ENCODE measurements at places on chromosomes 11 and 22. TPM values are rescaled to one million over a fixed set of nuclear protein-coding genes. Genes with fewer than 3 reads are reported as not detected.
A peak's percentile ranks its signal among the peaks of the same experiment; 100 is the strongest.

Gene UPK3A
- total RNA-seq: not detected

GRCh38 chr11:66421492-66422205 is 814 bp downstream of the NPAS4 start:
- H3K4me3 ChIP-seq: no peak overlapping the region
- no peak for DNase-seq
- H3K27me3 ChIP-seq: peaks cover 22% of the 10 kb centered on the region
- H3K36me3 ChIP-seq: no peaks in the 10 kb centered on the region
- H3K4me1 ChIP-seq: 0 out of 2 replicates have a peak, but pooled peaks cover 4% of the 10 kb centered on the region

Gene PRODH
- 1.4 TPM for total RNA-seq

- no peaks in the 10 kb centered on the region for H3K36me3 ChIP-seq
- H3K4me1 ChIP-seq: no peaks in the 10 kb centered on the region
- H3K27me3 ChIP-seq: peaks cover 6% of the 10 kb centered on the region
- H3K27ac ChIP-seq: no peak overlapping the region
These were observed 27.0 kb upstream of the LRRC55 start for GRCh38 chr11:57154739-57155138.

DNA sequence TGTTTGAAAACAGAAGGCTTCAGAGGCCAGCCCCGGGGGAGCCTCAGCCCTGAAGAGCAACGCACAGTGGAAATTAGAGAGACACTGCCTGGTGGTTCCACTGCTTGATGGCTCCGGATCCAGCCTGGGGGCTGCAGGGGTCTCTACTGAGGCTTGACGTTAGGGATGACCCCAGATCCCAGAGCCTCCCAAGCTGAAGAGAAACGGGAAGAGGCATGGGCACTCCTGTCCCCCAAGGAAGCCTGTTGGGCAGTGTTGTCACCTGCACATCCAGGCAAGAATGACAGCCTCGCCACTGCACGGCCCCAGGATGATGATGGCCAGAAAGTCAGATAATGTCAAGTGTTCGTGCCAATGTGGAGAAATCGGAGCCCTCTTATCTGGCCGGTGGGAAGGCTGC is 56.8 kb upstream of the FGF3 start:
- no peaks in the 10 kb centered on the region for H3K36me3 ChIP-seq
- no peak overlapping the region for H3K4me3 ChIP-seq
- no peak overlapping the region for H3K27ac ChIP-seq
- H3K4me1 ChIP-seq: no peaks in the 10 kb centered on the region
- H3K27me3 ChIP-seq: no peaks in the 10 kb centered on the region

DNA sequence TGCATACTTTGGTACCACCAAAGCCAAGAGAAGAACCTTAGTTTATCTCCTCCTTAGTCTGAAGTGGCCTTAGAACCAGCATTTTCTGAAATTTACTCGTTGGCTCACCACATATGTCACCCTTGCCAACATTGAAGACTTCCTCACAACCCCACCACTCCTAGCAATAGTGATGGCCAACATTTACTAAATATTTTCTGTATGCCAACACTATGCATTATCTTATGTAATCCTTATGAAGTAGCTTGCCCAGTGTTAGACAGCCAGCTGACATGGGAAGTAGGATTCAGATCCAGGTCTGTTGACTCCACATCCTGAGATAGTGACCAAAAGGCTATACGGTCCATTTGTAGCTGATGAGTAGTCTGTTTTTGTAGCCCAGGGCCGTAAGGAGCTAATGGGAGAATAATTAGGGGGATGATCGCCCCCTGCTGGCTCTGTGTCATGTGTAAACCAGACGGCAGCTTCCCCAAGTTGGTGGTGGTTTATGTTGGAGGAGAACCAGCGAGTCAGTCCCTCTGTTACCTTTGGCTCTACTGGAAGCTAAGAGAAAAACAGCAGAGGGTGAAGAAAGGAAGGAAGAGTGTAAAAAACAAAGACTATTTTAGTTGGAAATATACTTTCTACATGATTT is 120.5 kb upstream of the RASSF10 start:
- H3K4me1 ChIP-seq: peaks cover 3% of the 10 kb centered on the region
- no peak overlapping the region for H3K4me3 ChIP-seq
- DNase-seq: peak; percentile 45
- H3K27me3 ChIP-seq: no peaks in the 10 kb centered on the region
- no peak overlapping the region for H3K27ac ChIP-seq
- no peaks in the 10 kb centered on the region for H3K36me3 ChIP-seq

DNA sequence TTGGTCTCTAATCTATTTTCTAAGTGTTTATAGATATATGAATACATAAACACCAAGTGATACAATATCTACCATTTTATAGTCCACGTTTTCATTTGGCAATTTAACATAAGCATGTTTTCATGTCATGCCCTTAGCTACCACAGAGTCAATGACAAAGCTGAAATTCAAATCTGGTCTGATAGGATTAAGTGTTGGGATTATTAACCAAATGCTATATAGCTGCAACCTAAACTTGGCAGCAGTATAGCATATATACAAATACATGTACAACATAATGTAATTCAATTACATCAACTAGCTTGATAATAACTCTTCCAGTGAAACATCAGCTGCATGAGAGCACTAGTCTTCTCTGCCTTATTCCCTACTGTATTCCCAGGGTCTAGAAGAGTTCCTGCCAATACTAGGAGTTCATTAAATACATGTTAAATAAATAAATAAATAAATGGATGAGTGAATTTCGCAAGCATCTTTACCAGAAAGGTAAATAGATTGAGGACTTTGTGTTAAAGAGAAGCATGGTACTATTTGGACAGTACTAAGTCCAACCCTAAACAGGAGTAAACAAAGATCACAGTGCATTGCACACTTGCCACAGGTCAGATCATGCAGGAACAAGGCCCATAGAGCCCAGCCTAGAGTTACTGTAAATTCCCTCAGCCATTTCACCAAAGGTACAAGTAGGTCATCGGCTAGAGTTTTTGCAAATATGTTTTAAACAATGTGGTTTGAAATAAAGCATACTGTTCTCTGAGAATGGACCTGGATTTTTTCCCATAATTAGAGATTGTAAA is 12.8 kb downstream of the SAA4 start:
- no peak overlapping the region for H3K27ac ChIP-seq
- no peak for DNase-seq
- no peaks in the 10 kb centered on the region for H3K4me1 ChIP-seq
- H3K27me3 ChIP-seq: no peaks in the 10 kb centered on the region

- peaks cover 4% of the 10 kb centered on the region for H3K27me3 ChIP-seq
- no peaks in the 10 kb centered on the region for H3K36me3 ChIP-seq
- no peak overlapping the region for H3K4me3 ChIP-seq
These were observed 90.7 kb downstream of the CSNK2A3 start for GRCh38 chr11:11262171-11262920.

Gene FJX1
- 31.1 TPM for total RNA-seq

Gene EML3
- 88.8 TPM for total RNA-seq

Gene INCENP
- 81.5 TPM for total RNA-seq

Gene MSANTD2
- total RNA-seq: 20.5 TPM

Gene FOLR3
- total RNA-seq: not detected

GRCh38 chr22:40180403-40180802 is 2.7 kb downstream of the TNRC6B start:
- H3K27me3 ChIP-seq: no peaks in the 10 kb centered on the region
- no peak for DNase-seq
- H3K27ac ChIP-seq: peak overlapping the region; percentile 98
- peaks cover 33% of the 10 kb centered on the region for H3K4me1 ChIP-seq
- peak overlapping the region; percentile 34 for H3K4me3 ChIP-seq
- peaks cover 5% of the 10 kb centered on the region for H3K36me3 ChIP-seq

GRCh38 chr11:7252683-7253213 is 1.0 kb downstream of the SYT9 start:
- no peaks in the 10 kb centered on the region for H3K4me1 ChIP-seq
- H3K4me3 ChIP-seq: peak overlapping the region; percentile 73
- H3K27ac ChIP-seq: no peak overlapping the region
- H3K27me3 ChIP-seq: peaks cover 10% of the 10 kb centered on the region

Data from Panc1 (cell line).